Activated T-helper 9 cell treated with anti-CD3 and anti-CD28 coated beads, Interleukin-2, amount 50 U/mL, for 16 hours (primary cell): ENCODE measurements at places on chromosomes 12 and 14.

- DNase-seq = no peak
These were observed 270.2 kb downstream of the ALG10B start for GRCh38 chr12:38586789-38587188.

GRCh38 chr14:53183611-53184010 lies 30.5 kb upstream of the DDHD1 start:
- no peak for DNase-seq

- no peak for DNase-seq
These were observed 53.9 kb downstream of the METTL25 start for GRCh38 chr12:82412246-82412645.

DNA sequence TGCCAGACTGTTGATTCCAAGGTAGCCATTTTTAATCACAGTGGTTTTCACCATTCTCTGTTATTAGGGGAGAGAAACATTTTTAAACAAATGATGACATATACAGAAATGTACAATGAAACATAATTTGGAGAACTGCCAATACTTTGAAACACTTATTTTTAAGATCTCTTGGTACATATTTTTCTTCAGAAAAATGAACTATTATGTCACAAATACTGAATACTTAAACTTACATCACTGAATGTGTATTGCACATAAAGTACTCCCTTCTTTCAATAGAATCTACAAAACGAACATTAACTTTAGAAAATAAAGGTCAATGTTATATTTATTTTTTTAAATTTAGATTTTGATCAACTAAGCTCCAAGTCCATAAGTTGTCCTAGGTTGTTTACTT lies 71.7 kb upstream of the CPNE8 start:
- DNase-seq = no peak

GRCh38 chr12:42865282-42865681 lies 275.7 kb upstream of the PRICKLE1 start:
- no peak for DNase-seq

DNA sequence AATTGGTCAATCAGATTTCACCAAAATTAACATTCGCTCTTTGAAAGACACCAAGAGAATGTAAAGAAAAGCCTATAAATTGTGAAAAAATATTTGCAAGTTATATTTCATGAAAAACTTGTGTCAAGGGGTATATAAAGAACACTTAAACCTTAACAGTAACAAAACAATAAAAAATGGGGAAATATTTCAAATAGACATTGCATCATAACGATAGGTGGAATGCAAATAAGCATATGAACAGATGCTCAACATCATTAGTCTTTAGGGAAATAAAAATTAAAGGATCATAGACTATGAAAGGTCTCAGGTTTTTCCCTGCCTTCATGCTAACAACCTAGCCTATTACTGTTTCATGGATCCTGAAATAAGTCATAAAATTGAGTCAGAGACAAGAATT lies 64.3 kb downstream of the COCH start:
- DNase-seq = no peak

DNA sequence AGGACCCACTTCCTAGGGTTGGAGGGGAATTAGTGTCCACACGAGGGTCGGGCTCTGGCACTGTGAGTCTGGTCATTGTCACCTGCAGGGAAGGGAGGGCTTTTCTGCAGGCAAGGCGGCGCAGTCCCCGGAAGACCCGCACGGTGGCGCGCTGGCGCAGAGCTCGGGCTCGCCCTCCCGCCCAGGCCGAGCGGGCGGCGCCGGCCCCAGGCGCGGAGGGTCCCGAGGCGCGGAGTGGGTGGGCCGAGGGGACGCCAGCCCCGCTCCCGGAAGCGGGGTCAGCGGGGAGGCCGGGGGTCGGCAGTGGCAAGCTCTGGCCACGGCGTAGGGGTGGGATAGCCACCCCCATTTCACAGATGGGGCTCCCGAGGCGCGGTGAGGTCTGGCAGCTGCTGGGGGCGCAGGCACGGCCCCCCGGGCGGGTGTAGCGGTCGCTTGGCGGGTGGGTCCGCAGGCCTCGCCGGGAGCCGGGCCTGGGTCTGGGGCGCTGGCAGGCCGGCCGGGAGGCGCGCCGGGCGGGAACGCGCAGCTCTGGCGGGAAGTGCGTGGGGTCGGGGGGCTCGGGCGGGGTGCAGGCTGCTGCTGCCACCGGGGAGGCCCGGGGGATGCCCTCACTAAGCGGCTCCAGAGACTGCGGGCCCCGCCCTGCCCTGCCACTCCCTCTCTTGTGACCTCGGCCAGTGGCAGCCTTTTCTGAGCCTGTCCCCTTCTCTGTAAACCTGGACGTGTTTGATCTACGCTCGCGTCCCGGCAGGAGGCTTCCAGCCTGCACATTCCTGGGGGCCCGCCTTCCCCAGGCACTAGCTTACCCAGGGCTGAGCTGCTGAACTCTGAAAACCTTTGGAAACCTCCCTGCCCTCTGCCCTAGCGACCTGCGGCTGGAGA lies 46.1 kb downstream of the CYP46A1 start:
- DNase-seq = peak; percentile 47

DNA sequence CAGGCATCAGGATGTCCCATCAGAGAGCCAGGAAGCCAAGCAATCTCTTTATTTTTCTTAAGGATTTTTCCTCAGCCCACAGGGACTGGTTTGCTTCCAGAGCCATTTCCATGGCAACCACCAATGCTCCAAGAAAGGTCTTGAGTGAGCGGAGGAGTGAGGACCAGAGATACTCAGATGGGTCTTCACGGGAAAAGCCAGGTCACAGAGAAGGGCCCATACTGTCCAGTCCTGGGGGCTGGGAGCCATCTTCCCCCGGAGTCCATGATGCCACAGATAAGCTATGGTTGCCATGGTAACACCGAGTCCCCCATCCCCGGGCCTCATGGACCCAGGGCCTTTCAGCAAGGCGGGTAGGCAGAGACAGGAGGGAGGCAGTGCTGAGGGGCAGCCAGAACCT lies 28.6 kb downstream of the CMKLR1 start:
- DNase-seq = no peak

DNA sequence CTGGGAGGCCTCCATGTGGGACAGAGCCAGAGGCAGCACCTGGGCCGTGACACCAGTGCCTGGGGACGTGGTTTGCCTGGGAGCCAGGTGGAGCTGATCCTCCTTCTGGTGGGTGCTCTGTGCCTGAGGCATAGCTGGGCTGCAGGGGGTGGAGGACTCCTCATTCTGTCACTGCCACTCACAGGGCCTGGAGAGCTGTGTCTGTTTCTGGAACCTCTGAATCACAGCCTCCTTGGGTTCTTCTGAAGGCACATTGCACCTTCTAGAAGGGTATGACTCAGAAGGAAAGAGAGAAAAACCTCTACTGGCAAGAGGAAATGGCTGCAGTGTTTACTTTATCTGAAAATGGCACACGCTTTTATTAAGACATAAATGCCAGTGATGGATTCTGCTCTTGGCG lies 659.8 kb downstream of the VRK1 start:
- peak; percentile 57 for DNase-seq

- DNase-seq = no peak
These were observed 339.0 kb downstream of the CACNA1C start for GRCh38 chr12:2391740-2392331.

- DNase-seq = no peak
These were observed 4.8 kb upstream of the PAX9 start for GRCh38 chr14:36656687-36657398.

DNA sequence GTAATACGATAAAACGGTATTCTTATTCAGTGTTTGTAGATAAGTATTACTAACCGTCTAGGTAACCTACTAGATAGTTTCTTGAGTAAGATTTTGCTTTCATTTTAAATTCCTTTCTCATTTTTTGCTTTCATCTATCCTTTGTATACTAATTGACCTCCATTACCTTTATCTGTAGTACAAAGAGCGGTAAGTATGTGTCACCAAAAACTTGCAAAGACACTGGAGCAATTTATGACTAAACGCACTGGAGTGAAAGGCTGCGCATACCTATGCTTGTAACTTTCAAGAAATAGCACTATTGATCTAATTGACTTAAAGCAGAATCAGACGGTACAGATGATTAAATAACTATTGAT lies 1.7 kb downstream of the ARHGAP5 start:
- DNase-seq = no peak

- no peak for DNase-seq
These were observed 50.2 kb downstream of the TTLL5 start for GRCh38 chr14:75711105-75711795.

- DNase-seq = no peak
These were observed 24.1 kb downstream of the OR6S1 start for GRCh38 chr14:20617138-20618003.

DNA sequence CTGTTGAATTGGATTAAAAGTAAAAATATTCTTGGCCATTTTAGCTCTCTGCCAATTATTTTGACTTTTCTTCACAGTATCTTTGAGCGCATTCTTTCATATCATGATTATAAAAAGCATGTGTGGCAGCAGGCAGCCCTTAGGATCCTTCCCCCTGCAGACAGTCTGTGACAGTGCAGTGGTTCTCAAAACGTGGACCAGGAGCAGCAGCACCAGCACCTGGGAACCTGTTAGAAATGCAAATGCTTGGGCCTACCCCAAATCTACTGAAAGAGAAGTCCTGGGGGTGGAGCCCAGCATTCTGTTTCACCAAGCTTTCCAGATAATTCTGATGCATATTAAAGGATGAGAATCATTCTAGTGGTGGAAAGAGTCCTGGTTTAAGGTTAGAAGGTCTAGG lies 155.6 kb downstream of the MON2 start:
- DNase-seq = no peak

GRCh38 chr14:74425525-74426201 lies 347 bp downstream of the SYNDIG1L start:
- DNase-seq = peak; percentile 29

DNA sequence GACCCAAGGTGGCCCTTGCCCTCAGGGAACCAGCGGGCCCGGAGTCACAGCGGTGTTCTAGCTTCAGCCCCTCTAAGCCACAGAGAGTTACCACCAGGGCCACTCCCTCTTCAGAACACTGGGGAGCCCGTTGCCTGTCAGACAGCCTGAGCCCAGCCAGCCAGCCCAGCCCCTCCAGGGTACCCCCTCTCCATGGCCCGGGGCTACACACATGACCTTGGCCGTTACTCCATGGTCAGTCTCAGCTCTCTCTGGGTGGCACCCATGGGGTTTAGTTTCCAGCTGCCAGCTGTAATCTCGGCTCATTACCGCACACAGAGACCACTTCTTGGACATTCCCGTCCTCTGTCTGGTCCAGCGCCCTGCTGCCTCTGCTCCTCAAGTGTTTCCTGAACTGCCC lies 35.0 kb downstream of the PPP2R5C start:
- DNase-seq = no peak

DNA sequence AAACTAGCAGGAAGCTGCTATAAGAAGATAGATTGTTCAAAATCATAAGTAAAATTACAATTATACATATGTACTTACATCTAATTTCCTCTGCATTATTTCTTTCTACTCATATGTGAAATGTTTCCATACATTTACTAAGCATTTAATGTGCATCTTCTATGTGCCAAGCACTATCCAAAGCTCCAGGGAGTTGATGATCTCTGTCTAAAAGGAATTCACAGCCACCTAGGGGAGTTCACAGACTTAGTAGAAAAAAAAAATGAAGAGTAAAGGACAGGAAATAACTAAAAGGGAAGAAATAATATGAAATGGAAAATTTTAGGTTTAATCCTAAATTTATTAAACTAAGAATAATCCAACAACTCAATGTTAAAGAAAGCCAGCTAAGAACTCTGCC lies 91.7 kb downstream of the EFCAB11 start:
- DNase-seq = no peak

GRCh38 chr14:55309761-55310365 lies 38.6 kb downstream of the FBXO34 start:
- DNase-seq = no peak

- no peak for DNase-seq
These were observed 21.5 kb upstream of the PTPRQ start for GRCh38 chr12:80422550-80422949.

- no peak for DNase-seq
These were observed 12.6 kb upstream of the WNT5B start for GRCh38 chr12:1616233-1617066.

- DNase-seq = no peak
These were observed 77.6 kb upstream of the TMEM260 start for GRCh38 chr14:56501909-56502530.

DNA sequence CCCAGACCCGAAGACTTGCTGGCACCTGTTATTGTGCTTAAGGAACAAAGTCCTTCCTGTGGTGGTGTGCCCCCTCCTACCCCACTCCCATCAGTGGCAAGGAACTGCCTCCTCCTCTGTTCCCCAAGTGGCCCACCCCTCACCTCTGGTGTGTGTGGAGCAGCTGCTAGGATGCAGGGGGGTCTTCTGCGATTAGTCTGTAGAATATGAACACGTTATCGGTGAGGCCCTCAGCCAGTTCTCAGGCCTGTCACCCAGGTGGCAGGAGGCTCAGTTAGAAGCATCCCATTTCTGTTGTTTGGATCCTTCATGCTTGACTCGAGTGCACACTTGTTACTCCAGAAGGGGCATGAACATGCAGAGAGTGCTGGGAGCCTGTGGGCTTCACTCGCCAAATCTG lies 39.3 kb downstream of the RAB35 start:
- no peak for DNase-seq

- DNase-seq = no peak
These were observed 88.8 kb downstream of the DICER1 start for GRCh38 chr14:95068521-95068920.

- peak; percentile 46 for DNase-seq
These were observed 652 bp downstream of the BAZ1A start for GRCh38 chr14:34874386-34875030.

DNA sequence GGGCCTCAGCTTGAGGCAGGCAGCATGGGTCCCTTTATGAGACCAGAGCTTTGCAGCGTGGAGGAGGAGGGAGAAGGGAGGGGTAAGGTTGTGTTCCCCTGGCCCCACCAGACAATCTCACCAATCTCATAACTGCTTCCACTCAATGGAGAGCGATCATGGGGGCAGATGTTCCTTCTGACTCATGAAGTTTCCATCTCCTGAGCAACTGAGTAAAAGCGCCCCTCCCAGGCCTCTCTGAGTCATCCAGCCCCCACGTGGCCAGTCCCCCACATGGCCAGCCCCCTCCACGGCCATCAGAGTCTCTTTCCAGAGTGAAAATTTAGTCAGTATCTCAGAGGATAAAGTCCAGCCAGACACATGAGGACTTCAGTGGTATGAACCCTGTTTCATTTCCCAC lies 39.2 kb upstream of the PLXNC1 start:
- peak; percentile 31 for DNase-seq

- DNase-seq = no peak
These were observed 695.6 kb upstream of the LMO3 start for GRCh38 chr12:17301544-17301943.

GRCh38 chr14:104109731-104110361 lies 24.3 kb downstream of the ASPG start:
- DNase-seq = no peak

DNA sequence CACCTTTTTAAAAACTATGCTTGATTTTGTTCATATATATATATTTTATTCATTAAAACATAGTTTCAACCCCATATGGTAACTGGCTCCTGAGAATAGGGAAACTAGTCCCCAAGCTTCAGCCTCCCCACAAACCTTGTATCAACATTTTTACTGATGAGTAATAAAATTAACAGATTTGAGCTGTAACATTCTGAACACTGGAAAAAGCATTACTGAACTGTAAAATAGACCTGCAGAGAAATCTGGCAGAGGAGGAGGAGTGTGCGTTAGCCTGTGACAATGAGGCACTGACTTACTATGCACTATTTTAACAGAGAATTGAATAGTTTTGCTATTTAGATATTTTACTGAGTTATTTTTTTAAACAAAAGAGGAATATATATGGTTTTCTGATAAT lies 43.1 kb downstream of the FRS2 start:
- DNase-seq = no peak
